ENCODE measurements at places on chromosomes 2 and 18.

DNA sequence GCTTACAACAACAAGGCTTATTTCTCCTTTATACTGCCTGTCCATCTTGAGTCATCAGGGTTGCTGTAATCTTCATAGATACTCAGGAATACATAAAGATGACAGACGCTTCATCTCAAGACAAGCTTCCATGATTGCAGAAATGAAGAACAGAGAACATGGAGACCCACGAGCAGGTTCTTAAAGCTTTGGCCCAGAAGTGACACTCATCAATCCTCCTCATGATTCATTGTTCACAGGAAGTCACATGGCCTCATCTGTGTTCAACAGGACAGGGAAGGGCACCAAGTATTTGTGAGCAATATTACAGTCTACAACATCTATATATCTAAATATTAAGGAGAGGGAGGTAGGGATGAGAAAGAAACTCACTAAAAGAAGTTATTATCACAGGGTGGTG lies 36.5 kb upstream of the PGAP1 start:
- peak; percentile 24 for DNase-seq

- no peak for DNase-seq
These were observed 29.7 kb upstream of the FAHD2A start for GRCh38 chr2:95372845-95373244.

DNA sequence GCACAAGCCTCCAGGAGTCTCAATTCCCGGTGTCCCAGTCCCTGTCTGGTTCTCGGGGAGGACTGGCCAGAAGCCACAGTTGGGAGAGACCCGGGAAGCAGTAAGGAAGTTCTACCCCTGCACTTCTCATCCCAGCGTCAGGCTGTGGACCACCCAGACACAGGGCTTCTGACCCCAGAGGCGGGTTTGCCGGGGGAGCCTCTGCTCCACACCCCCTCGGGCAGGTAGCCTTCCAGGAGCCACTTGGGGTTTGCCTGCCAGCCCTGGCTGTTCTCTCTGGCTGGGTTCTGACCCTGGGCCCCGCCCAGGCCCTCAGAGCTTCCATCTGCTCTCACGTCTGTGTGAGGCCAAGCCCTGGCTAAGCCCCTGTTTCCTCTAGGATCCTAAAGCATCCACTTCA lies 94.4 kb upstream of the GPC1 start:
- DNase-seq, result no peak

DNA sequence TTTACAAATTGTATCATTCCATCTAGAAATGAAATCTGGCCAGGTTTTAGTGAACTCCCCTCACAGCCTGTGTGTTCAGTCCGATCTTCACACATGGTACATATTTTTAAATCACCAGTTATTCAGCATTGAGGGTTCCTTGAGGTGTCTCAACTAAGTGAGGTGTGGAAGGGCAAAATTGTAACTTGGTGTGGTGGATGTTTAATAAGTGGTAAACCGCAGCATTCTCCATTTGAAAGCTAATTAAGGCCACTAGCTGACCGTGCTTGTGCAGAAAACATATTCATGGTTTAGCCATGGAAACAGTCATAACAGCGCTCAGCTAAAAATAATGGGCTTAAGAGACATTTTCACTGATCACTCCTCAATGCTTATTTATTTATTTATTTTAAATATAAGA lies 786.2 kb upstream of the FANCL start:
- peak; percentile 2 for DNase-seq
